ENCODE measurements at places on chromosomes 1 and 21. TPM values are rescaled to one million over a fixed set of nuclear protein-coding genes. Genes with fewer than 3 reads are reported as not detected.

GRCh38 chr1:181425566-181425965, 57.8 kb upstream of the CACNA1E start:
- DNase-seq = no peak

DNA sequence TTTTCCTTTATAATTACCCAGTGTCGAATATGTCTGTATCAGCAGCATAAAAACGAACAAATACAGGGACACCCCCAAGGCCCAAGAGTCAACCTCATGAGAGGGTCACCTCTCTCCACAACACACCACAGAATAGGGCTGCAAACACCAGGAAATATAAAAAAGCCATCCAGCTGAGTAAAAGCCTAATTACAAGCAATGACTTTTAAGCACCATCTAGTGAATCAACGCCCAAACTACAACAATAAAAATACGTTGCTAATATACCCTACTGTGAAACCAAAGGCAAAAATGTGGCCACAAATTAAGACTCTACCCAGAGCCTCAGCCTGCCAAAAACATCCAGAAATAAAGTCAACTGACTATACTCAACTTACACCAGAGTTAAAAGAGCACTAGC, 817.9 kb upstream of the NEGR1 start:
- DNase-seq = no peak

DNA sequence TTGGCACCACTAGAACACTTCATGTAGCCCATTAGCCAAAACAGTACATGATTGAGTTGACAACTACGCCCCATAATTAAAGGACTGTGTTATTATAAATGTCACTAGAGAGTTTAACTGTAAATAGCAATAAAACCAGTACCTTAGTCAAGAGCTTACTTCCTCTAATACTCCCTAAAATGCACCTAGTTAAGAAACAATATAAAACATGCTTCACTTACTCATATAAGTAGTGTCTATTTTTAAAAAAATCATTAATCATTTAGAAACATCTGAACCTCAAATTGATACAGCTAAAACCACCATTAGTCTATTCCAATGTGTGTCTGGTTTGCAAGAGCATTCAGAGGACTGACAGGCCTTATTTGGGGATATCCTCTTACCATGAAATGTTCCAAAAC, 25.3 kb downstream of the PTP4A2 start:
- no peak for DNase-seq

- no peak for DNase-seq
These were observed 7.5 kb downstream of the DYRK1A start for GRCh38 chr21:37374027-37374426.

DNA sequence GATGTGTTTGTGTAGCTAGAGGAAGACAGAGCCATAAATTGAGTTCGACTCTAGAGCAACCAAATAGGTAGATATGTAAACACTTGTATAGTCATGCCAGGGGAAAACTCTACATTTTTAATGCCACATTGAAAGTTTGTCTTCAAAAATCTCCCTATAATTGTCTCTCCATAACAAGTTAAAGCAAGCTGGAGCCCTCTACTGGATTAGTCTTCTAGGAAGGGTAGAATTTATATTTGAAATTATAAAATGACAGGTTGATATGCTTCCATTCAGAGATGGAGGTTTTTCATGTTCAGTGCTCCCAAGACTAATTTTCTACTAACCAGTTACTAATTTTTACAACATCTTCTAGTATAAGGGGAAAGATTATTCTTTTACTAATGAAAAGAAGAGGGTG, 13.1 kb upstream of the COL24A1 start:
- DNase-seq = no peak

DNA sequence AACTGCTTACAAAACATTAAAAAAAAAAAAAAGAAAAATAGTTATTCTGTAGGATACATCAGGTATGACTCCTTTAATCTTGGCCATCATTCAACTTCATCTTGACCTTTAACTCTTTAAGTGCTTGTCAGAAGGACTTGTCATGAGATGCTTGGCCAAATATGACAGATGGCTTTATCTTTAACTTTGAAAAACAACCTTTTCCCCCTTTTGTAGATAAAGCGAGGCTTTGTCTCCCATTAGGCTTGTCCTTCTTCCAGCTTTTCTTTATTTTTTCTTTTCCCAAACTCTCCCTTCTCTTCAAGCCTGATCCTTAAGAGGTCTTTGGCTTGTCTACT, 2.3 kb downstream of the SRSF10 start:
- no peak for DNase-seq

GRCh38 chr1:209323743-209324142, 259.8 kb upstream of the CAMK1G start:
- DNase-seq = no peak

DNA sequence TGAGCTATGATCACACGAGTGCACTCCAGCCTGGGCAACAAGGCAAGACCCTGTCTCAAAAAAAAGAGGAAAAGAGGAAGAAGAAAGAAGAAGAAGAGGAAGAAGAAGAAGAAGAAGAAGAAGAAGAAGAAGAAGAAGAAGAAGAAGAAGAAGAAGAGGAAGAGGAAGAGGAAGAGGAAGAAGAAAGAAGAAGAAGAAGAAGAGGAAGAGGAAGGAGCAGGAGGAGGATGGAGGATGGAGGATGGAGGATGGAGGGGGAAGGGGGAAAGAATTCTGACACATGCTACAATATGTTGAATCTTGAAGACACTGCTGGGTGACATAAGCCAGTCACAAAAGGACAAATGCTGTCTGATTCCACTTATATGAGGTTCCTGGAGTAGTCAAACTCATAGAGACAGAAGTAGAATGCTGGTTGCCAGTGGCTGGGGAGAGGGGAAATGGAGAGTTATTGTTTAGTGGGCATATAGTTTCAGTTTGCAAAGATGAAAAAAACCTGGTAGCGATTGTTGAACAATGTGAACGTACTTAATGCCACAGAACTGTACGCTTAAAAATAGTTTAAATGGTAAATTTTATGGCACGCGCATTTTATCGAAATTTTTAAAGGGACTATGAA, 47.3 kb upstream of the COA6 start:
- DNase-seq = no peak

- DNase-seq = no peak
These were observed 17.2 kb downstream of the KCNJ15 start for GRCh38 chr21:38273745-38274542.

- DNase-seq = no peak
These were observed 42.8 kb downstream of the TYW3 start for GRCh38 chr1:74775735-74776134.

DNA sequence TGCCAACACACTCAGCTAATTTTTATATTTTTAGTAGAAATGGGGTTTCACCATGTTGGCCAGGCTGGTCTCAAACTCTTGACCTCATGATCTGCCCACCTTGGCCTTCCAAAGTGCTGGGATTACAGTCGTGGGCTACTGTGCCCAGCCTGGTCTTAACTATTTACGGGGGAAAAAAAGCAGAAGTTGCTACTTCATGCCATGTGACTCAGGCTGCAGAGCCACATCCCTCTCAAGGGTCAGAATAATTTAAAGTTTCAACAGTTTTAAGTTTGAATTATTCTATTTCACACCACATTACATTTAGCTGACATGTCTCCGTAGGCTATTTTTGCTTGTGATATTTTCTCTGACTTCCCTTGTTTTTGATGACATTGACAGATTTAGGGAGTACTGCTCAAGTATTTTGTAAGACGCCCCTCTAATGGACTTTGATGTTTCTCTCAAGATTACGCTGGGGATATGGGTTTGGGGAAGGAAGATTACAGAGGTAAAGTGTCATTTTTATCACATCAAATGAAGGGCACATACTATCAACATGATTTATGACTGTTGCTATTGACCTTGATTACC, 14.6 kb upstream of the AGBL4 start:
- DNase-seq = no peak

The OR10Z1 gene
- polyA plus RNA-seq = 0.70 TPM

The CDC20 gene
- 30.4 TPM for polyA plus RNA-seq

The ADAM30 gene
- polyA plus RNA-seq = not detected

The CLDN17 gene
- not detected for polyA plus RNA-seq
